ENCODE measurements at places on chromosomes 1 and 21.

DNA sequence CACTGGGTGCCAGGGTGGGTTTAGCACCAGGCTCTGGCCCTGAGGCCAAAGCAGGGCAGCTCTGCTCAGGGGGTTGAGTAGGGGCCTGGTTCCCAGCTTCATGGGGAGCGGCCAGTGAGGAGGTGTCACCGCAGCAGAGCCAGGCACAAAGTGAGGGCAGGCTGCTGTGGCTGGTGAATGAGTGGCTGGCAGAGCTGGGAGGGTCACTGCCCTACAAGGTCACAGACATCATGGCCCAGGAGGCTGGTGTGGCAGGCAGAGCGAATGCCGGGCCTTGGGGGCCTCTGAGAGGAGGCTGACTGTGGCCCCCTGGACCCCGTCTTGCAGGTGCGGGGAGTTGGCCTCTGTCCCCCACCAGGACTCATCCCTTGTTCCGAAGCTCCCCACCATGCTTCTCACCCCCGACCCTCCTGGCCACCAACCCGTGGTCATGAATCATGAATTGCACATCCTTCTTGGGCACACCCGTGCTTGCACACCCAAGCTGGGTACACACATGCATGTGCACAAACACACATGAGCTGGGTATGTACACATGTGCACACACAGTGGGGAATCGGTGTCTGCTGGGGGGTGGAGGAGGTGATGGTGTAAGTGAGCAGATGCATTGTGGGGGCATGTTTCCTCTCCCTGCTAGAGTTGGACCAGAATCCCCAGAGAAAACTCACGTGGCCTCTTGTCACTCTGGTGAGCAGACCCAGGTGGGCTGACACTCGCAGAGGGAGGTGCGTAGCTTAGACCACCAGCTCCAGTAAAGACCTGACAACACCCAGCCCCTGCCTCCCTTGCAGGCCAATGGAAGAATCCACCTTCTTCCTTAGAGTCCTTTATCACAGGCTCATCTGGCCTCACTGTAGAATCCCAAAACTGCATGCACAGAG is 4.8 kb upstream of the GNB1 start:
- DNase-seq, result no peak

DNA sequence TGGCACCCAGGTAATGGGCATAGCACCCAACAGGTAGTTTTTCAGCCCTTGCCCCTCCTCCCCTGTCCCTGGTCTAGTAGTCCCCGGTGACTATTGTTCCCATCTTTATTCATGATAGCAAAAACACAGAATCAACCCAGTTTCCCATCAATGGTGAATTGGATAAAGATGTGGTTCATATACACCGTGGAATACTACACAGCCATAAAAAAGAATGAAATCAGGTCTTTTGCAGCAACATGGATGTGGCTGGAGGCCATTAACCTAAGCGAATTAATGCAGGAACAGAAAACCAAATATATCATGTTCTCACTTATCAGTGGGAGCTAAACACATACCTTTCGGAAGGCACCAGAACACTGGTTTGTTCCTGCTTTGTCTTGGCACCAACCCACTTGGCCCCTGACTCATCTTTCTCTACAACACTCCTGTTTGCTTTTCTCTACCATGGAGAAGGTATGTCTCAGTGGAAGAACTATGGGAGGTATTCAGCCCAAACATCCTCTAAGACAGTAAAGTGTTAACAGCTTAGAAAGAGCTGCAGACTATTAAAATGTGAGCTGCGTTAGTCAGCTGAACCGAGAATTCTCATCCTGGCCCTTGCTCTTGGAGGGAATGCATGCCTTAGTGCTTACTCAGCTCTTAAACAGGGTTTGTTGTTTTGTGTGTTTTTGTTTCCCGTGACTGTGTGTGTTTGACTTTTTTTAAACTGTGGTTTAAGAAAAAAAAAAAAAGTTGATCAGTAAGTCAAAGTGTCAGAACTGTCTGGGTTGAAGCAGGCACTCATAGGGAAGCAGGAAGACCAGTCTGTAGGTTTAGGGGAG is 203.0 kb downstream of the TOMM20 start:
- DNase-seq, result no peak

GRCh38 chr1:58929671-58930325 is 146.0 kb upstream of the JUN start:
- DNase-seq, result no peak

- no peak for DNase-seq
Measured at GRCh38 chr21:33655588-33656221, 13.4 kb downstream of the ITSN1 start.

- no peak for DNase-seq
Measured at GRCh38 chr1:177366091-177366490, 195.3 kb downstream of the BRINP2 start.

- DNase-seq, result no peak
Measured at GRCh38 chr21:36710729-36711048, 11.8 kb downstream of the SIM2 start.

GRCh38 chr1:184199036-184199435 is 147.5 kb downstream of the TSEN15 start:
- no peak for DNase-seq

DNA sequence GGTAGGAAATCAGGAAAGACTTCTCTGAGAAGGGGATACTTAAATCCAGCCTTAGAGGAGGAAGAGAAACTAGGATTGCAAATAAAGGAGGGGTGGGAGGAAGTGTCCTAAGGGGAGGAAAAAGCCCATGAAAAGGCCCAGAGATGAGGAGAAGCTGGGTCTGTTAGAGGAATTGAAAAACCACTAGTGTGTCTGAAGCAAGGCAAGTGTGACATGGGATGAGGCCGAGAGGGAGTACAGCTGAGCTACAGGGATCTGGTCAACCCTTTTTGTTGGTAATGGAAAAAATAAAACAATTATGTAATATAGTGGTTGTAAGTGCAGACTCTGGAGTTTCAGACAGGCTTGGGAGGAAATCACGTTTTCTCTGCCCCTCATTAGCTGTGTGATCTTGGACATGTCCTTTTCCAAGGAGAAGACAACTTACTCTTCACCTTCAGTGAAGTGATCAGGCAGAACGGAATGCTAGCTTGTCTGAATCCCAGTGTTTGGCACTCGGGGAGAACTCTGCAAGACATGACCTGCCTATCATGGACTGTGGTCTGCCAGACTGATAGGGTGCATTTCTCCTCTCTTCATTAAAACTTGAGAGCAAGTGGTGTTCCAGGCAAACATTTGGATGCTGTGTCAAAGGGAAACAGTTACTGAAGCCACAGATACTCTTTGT is 7.4 kb upstream of the S100A10 start:
- DNase-seq, result no peak

DNA sequence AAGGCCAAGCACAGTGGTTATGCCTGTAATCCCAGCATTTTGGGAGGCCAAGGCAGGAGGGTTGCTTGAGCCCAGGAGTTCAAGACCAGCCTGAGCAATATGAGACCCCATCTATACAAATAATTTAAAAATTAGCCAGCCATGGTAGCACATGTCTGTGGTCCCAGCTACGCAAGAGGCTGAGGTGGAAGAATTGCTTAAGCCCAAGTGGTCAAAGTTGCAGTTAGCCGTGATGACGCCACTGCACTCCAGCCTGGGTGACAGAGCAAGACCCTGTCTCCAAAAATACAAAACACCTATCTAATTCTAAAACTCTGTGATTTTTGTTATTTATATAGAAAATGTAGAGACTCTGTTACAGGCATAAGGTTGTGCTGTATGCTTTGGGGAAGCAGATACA is 44.2 kb upstream of the ZYG11A start:
- DNase-seq, result no peak

- DNase-seq, result no peak
Measured at GRCh38 chr1:15219280-15220023, 27.6 kb upstream of the FHAD1 start.

GRCh38 chr1:21198929-21199328 is 22.2 kb upstream of the EIF4G3 start:
- no peak for DNase-seq
